ENCODE measurements at places on chromosomes 12 and 14.

DNA sequence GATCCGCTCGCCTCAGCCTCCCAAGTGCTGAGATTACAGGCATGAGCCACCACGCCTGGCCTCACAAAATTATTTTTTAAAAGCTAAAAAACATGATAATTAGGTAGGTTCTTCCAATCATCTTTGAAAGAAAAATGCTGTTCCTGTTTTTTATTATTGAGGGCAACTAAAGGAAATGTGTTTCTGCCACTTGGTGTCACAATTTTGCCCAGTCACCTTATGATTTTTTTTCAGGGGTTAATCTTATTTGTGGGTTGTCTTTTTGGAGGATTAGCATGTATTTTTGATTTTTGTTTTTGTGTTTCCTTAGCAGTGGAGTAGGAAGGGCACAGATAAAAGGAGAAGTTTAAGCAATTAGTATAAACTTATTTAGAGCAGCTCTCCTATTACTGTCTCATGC is 79.8 kb downstream of the PRORP start:
- DNase-seq, result no peak

GRCh38 chr12:21891751-21892217 is 49.4 kb downstream of the ABCC9 start:
- no peak for DNase-seq

GRCh38 chr12:116545144-116545543 is 14.0 kb upstream of the MAP1LC3B2 start:
- no peak for DNase-seq

DNA sequence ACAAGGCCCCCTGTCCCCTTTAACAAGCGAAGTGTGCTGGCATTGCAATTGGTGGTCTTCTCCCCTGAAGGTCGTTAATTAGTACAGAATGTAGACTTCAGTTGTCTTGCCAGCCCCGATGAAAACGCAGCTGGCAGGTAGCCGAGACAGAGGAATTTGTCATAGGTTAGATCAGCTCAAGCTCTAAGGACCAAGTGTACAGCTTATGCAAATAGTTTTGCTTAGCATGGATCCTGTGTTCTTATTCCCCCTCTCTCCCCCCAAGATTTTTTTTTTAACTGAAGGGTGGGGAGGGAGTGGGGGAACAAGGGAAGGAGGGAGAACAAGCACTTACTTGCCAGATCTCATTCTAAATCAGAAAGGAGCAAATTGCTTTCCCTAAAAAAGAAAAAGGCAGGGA is 58.6 kb upstream of the PARP11 start:
- DNase-seq, result no peak

DNA sequence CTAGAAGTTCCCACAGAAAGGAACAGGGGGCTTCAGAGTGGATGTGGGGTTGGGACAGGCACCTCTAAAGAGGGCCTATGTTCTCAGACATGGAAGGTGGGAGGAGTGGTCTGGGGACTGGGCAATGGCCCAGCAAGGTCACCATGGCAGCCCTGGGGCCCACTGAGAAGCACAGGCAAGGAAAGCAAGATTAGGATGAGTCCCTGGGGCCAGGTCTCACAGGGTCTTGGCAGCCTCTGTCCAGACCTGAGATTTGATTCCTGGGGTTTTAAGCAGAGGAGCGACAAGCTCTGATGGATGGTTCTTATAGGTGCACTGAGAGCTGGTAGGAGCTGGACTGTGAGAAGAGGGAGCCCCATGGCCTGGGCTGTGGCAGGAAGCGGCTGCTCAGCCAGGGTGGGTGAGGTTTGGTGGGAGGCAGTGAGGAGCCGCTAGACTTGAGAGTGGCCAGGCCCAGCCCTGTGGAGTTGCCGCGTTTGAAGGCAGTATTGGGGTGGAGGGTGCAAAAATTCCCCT is 44.0 kb downstream of the DLK1 start:
- DNase-seq, result no peak

DNA sequence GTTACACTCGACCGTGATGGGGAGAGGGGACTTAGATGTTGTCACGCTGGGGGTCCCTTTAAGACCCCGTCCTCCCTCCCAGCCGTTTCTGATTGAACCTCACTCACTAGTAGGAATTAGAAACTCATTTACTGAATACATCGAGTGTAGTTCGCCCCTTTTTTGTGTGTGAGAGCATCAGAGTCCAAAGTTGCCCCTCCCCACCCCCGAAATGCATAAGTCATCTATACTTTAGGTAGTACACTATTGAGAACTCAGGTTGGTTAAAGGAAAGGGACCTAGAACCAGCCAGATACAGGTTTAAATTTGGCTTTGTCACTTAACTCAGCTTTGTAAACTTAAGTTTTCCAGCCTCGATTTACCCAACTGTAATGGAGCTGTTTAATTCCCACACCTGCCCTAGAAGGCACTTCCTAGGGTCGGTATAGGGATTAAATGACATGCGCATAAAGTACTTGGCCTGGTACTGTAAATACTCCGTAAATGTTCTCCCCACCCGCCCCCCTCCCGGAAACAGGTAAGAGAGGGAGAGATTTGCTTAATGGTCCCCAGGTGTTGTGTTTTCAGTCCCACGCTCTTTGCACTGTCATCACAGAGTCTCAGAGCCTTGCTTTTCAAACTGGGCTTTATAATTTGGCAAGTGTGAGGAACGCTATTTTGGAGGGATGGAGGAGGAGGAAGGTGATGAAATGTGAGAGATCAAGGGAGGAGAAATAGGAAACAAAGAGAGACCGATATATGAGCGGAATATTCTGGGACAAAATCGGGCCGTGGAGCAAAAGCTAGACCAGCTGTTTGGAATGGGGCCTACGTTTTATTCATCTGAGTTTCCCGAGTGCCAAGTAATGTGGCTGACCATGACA is 897 bp downstream of the SUDS3 start:
- DNase-seq, result no peak
